ENCODE measurements at places on chromosomes 2 and 18.

GRCh38 chr2:173146590-173146989 lies 70.9 kb downstream of the MAP3K20 start:
- DNase-seq, result no peak

GRCh38 chr18:34077599-34077998 lies 147.1 kb downstream of the NOL4 start:
- DNase-seq, result no peak

GRCh38 chr2:54986264-54986663 lies 64.0 kb downstream of the RTN4 start:
- DNase-seq, result no peak

DNA sequence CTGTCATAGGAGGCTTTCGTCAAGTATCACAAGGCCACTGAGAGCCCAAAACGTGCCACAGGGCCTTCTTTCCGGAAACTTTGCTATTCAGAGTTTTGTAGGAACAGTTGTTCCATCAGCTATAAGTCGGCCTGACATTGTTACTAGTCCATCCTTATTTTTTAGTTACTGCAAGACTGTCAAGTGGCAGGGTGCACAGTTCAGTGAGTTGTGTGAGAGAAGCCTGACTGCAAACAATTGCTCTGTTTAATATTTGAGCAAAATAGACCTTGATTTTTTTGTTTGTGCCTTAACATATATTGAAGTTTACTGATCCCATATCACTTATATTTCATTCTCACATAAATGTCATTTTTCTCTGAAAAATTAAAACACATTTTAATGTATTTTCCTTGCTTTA lies 110.1 kb downstream of the GALNT1 start:
- DNase-seq, result no peak
